ENCODE measurements at places on chromosomes 4 and X.

- DNase-seq: no peak
Observed at GRCh38 chrX:135340831-135341230, 31.6 kb downstream of the ETDC start.

DNA sequence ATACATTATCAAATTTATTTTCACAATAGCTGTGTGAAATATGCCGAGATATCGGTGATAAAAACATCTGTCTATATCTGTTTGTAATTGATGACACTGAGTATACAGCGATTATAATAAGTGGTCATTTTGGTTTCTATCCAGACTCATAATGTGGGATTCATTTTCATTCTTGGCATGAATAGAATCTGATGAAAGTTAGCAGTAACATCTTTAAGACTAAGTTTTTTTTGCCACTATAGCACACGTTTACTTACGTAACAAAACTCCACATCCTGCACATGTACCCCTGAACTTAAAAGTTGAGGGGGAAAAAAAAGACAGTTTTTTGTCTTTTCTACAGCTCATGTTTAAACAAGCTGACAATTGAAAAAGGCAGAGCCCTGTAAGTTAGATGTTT is 86.4 kb downstream of the PPA2 start:
- DNase-seq: no peak

DNA sequence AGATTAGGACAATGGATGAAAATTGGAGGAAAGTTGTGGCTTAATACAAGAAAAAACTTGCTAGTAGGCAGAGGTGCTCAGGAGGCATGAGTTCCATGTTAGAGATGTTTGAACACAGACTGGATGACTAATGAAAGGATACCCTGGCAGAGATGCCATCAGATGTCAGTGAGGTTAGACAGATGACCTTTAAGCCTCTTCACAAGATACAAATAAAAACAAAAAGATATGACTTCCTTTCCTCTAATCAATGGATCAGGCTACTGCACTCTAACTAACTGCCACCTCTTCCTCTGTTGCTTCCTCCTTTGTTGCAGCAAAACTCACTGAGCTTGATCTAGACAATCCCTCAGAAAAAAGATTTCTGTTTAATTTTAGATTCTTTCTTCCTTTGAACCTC is 14.7 kb downstream of the STAP1 start:
- no peak for DNase-seq

- no peak for DNase-seq
Observed at GRCh38 chrX:100830143-100830542, 10.0 kb downstream of the CSTF2 start.

DNA sequence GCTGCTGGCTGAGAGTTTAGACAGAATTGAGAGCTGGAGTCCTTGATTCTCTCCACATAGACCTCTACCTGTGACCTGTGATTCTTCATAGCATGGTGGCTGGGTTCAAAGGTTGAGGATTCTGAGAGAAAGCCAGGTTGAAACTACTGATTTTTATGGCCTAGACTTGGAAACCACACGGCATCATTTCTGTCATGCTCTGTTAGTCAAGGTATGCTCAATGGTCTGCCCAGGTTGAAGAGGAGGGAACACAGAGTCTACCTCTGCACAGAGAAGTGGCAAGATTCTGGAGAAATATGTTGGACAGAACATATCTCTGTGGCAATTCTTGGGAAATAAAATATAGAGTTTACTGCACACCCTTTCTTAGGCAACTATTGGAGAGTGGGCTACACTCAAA is 57.2 kb upstream of the CXorf66 start:
- no peak for DNase-seq

DNA sequence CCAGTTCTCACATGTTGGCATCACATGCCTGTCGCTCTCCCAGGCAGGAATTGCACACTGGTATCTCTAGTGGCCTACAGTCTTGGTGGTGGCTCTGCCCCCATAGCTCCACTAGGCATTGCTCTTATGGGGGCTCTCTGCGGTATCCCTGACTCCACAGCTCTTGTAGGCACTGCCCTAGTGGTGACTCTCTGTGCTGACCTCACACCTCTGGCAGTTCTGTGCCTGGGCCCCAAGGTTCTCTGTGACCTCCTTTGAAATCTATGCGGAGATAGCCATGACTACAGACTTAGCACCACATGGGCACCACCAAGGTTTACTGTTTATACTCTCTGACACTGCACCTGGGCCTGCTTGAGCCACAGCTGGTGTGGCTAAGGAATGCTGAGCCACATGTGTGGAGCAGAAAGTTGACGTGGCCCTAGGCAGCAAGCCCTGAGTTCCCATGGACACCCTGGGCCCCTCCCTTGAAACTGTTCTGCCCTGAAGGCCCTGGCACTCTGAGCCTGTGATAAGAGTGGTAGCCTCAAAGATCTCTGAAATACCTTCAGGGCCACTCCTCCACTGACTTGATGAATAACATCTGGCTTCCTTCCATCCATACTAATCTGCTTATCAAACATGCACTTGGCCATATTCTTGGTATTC is 8.0 kb downstream of the SLC9B1 start:
- no peak for DNase-seq

Measured in stimulated activated CD8-positive, alpha-beta memory T cell treated with anti-CD3 and anti-CD28 coated beads, Interleukin-4, amount 100 ng/mL, for 24 hours (primary cell).